Hematopoietic multipotent progenitor cell treated with erythropoietin and hydrocortisone succinate and interleukin-3 and kit ligand, for 6 days (in vitro differentiated cells): ENCODE measurements at places on chromosomes 1 and 21.

DNA sequence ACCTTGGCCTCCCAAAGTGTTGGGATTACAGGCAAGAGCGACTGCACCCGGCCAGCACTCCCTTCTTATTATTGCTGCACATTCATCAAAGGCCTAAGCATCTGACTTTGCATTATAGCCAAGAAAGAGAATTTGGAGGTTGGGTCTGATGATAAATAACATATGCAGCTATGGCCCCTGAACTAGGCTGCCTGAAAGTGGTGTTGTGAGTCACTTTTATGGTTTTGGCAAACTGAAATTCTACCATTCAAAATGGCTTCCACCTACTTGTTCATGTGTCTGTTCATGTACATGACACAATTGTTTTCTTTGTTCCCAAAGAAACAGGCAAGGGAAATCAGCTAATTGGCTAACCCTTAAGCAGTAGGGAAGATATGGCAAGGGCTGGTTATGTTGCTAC is 25.0 kb upstream of the UAP1 start:
- no peak for DNase-seq

- no peak for DNase-seq
These were observed 14.5 kb downstream of the GNB1 start for GRCh38 chr1:1876335-1876930.

DNA sequence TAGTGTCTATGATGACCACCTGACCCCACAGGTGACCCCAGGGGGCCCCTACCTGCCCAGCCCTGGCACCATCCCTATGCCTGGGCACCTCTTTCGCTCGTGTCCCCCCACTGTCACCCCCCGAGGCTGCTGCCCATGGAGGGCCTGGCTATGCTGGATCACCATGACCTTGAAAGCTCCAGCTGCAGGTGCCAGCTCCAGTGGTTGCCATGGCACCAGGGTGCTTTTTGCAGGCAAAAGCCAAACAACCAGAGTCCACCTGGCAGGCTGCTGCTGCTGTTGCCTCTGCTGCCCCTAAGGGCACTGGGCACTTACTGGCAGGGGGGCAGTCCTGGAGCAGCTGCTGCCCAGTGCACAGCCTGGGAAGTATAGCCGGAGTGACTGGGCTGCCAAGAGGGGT is 21.7 kb downstream of the ETNK2 start:
- DNase-seq, result no peak

DNA sequence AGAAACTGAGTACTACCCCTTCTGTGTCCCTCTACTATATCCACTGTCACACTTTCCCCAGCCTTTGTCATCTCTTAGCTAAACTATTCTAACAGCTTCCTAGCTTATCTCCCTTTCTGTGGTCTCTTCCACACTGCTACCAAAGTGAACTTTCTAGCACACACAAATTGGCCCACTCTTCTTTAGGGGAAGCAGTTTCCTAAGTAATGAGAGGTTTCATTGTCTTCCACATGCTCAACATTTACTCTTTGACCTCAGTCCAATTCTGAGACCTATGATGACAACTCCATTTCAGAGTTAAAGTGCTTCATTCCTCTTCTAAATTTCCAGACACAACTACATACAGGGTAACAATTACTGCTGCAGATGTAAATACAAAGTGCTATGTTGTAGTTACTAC is 32.9 kb downstream of the SCYL3 start:
- DNase-seq, result peak; percentile 21

DNA sequence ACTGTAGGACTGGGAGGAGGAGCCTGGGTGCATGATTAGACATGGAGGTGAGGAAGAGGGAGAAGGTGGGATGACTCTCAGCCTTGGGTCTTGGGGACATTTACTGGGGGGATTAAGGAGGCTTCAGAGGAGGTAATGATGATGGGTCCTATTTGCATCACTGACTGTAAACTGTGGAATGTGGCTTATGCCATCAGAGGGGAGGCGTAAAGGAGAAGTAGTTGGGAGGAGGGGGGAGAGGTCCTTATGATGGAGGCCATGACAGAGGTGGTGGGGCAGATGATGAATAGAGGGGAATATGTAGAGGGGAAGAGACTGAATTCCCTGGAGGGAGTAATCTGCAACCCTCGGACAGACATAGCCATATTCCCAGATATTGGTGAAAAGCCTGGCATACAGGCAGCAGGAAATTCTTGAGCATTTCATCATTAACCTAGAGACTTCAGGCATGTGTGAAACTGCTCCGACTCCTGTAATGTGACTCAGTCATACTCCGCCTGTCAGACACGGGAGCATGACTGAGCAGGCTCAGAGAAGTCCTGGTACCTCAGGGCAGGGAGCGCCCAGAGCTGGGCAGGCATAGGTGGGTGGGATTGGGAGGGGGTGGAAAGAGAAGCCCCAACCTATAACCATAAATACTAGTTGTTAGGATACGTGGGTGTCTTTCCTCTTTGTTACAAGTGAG is 8.0 kb upstream of the LCE5A start:
- no peak for DNase-seq

GRCh38 chr1:231106347-231106746 is 55.5 kb upstream of the TRIM67 start:
- DNase-seq, result no peak

DNA sequence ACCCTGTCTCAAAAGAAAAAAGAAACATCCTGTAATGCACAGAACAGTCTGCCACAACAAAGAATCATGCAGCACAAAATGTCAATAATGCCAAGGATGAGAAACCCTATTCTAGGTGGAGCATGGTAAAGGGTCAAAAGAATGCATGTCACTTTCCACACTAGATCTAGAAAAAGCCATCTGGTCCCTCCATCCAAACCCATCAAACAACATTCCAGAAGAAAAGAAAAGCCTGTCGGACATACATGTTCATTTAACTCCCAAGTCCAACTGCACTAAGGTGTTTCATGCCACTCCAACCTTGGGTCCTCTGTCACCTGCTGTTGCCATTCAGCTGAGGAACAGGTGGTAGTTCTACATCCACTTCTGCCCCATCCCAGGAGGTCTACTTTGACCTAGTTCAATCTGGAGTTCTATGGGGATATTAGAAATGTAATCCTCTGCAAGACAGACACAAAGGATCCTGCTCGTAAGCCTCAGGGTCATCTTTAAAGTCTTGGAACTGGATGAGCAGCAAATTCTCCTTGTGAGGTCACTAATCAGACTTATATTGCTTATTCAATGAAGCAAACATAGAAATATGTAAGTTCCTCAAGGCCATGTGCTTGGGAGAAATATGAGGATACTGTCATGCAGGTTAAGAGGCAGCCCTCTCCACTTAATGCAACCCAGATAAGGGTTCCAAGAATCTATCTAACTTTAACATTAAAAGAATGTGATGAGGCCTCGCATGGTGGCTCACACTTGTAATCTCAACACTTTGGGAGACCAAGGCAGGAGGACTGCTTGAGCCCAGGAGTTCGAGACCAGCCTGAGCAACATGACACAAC is 3.7 kb downstream of the DEDD start:
- no peak for DNase-seq
